Midbrain (tissue), 1 donor: ENCODE measurements at places on chromosomes 12 and 14.

DNA sequence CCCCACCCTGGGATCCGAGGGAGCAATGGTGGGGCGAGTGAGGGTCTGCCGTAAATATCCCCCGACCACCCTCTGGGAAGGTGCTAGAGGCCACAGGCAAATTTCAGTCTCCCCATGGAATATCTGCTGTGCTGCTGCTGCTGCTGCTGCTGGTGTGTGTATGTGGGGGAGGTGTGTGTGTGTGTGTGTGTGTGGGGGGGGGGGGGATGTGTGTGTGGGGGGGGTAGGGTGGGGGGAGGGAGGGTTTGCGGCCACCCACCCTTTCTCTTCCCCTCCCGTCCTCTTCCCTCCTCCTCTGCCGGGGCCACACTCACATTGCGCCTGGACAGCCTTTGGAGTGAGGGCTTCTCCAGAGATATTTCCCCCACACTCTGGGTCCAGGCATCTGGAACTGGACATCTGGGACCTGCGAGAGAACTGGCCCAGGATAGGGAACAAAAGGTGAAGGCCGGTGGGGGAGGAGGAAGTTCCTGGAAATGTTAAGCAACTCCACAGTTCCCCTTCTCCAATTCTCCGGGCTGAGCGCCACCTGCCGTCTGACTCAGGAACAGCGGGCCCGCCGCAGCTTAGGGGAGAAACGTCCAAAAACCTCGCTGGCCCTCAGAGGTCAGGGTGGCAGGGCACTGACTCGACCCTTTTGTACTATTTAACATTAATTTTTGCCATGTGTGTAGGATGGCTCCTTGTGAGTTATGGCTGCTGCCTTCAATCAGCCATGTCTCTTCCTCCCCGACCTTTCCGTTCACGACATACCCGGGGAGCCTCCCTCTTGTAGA, at the start of gene C1RL:
Gene C1RL (minus strand): TSS at position 419 of the 776 bp plus-strand sequence. CDS start 34 bp downstream, at position 385.
- DNase-seq, result peak; percentile 61

DNA sequence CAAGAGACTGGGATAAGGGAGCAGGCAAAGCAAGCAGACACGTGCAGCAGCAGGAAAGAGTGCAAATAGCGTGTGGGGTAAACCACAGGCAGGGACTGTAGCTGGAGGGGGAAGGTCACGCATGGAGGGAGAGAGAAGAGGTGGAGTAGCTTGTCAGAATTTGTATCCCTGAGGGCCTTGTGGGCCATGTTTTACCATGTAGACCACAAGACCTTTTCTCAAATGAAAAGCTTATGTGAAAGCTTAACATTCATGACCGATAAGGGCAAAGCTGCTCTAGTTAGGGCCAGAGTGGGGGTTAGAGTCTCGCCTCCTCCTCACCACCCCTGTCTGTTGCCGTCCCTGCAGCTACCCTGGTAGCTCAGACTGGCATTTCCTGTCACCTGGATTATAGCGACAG, 152.9 kb upstream of the E2F7 start:
- DNase-seq, result no peak

DNA sequence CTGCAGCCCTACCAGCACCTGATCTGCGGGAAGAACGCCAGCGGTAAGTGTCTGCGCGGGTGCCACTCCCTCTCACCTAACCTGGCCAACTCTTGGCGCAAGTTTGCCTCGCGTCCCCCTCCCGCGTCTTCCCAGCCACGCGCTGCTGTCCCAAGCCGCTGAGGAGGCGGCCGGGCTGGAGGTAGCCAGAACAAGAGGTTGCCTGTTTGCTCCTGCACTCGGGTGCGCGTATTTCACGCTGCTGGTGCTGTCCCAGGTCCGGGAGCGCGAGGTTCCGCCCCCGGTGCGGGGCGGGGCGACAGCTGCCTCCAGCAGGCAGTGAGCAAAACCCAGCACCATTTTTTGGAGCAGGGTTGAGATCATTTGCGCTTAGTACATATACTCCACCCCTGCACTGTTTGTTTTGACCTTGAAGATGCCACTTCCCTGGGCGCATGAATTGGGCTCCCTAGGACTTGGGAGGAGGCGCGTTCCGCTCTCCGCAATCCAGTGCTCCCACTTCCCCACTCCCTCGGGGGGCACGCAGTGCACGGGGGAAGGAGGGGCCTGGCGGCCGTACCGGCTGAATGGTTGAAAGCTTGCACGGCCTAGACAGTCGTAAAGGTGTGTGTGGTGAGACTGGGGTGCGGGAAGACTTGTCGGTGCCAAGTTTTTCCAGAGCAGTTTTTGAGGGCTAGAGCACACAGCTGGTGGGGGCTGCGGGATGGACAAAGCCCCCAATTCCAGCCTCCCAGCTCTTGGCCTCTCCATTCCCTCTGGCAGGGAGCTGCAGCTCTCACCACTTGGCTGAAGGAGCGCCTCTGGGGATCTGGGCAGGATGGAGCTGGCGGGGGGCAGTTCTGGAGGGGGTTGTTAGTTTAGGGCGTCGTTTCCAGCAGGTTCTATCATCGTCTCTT, 226.9 kb upstream of the CRY1 start:
- no peak for DNase-seq

DNA sequence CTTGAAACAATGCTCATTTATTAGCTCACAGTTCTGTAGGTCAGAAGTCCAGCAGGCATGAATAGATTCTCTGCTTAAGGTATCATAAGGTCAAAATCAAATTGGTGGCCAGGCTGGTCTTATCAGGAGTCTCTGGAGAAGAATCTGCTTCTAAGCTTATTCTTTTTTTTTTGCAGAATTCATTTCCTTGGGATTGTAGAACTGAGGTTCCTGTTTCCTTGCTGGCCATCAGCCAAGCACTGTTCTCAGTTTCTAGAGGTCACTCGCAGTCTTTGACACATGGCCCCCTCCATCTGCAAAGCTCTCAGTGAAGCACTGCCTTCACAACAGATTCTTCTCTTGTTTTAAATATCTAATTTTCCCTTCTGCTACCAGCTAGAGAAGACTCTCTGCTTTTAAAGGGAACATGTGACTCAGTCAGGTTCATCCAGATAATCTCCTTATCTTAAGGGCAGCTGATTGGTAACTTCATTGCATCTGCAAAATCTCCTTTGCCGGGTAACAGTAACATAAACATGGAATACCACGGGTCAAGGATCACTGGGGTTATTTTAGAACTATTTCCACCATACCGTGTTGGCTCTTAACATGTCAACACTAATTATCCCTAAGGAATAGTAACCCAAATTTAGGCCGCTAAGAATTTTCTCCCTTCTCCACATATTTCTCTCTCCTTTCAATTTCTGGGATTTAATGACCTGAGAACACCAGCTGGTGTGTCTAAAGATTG, 25.3 kb downstream of the RHOJ start:
- no peak for DNase-seq

GRCh38 chr12:27233814-27234213, 10.3 kb upstream of the STK38L start:
- no peak for DNase-seq
